ENCODE measurements at places on chromosomes 5 and 9.

DNA sequence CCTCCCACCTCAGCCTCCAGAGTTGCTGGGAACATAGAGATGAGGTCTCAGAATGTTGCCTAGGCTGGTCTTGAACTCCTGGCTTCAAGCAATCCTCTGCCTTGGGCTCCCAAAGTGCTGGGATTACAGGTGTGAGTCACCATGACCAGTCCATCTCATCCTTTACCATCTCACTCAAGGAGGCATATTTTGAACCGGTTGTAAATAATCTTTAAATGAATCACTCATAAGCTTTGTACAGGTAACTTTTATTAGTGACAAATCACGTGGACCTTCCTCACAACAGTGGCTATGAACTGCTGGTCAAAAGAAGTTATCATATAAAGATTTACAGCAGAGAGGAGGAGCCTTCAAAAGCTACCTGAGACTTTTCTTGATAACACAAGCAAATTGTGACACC lies 70.7 kb downstream of the RFK start:
- DNase-seq, result no peak

- DNase-seq, result no peak
Observed at GRCh38 chr5:31993165-31993961, 180.8 kb downstream of the GOLPH3 start.

DNA sequence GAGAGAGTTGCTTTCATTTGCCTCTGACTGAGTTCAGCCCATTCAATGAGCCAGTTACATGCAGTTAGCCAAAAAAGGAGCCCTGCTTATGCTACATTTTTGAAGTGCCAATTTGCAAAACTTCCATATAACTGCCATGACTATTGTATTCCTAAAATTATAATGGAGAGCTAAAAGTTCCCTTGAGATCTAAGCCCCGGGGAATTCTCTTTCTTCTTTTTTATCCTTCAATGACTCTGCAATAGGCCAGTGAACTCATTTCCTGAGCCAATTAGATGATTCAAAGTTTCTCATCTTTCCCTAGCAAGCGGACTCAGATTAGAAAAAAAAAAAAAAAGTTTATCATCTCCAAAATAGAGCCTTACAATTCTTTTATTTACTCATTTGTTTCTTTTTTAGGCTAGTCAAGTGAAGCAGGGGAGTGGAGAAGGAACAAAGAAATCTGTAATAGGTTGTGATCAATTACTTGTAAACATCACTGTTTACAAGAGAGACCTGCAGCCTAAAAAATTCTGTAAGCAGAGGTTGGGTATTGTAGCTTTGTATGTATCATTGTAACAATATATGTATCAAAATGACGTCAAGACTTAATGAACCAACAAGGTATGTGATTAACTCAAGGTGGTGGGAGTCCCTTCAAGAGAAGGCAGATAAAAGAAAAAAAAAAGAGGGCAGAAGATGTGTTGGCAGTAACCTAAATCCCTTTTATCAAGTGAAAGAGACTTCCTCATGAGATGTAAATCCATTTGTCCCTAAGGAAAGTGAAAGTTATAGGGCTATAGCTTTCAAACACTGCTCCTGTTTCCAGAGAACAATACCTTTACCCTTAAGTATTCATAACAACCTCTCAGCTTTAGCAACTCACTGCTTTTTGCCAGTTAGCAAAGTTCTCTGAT lies 48.7 kb upstream of the HOMER1 start:
- DNase-seq, result no peak

DNA sequence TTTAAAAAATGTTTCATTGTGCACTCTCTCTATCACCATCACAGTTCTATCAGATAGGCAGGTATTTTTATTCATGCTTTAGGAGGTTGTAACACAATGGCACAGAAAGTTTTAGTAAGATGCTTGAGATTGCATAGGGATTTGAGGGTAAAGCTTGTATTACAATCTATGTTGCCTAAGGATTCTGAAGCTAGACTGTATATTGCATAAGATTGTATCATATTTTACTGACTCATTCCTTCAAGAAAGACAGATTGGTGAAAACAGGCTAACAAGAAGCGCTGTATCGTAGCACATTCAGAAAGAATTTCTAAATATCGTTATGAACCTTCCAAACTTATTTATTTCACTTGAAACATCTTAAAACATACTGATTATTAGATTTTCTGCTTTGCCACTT lies 577.7 kb downstream of the EBF1 start:
- no peak for DNase-seq

DNA sequence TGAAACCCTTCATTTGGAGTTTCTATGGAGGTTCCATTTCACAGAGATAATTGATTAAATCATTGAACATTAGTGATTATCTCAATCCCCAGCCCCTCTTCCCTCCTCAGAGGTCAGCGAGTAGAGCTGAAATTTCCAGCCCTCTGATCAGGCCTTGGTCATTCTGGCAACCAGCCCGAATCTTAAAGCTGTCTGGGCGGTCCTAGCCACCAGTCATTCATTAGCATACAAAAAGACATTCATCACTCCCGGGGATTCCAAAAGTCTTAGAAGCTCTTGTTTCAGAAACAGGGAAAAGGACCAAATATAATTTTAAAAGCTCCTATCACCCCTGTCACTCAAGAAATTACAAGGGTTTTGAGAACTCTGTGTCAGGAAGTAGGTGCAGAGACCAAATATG lies 41.3 kb downstream of the ZNF474 start:
- no peak for DNase-seq

- DNase-seq, result no peak
Observed at GRCh38 chr5:62042007-62042406, 264.0 kb upstream of the KIF2A start.

- no peak for DNase-seq
Observed at GRCh38 chr5:12910641-12911040, 1006.4 kb upstream of the CTNND2 start.

GRCh38 chr9:84671586-84672521 lies 2.3 kb downstream of the NTRK2 start:
- DNase-seq, result no peak

DNA sequence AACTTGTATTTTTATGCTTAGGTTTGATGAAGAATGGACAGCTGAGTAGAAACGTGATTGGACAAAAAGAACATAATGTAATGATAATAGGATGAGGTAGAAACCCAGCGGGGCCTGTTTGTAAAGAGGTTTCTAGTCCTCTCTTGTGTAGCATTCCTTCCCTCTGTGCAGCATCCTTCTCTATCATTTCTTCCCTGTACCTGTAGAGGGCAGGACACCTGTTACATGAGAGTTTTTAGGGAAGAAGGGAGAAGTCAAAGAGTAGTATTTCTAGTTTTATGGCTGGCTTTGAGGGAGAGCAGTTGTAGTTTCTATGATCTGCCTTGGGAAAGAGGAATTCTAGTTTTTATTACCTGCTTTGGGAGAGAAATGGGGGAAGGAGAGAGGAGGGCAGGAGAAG lies 162.1 kb upstream of the FST start:
- DNase-seq, result no peak

- DNase-seq, result no peak
Observed at GRCh38 chr9:3342159-3342777, 183.5 kb downstream of the RFX3 start.

DNA sequence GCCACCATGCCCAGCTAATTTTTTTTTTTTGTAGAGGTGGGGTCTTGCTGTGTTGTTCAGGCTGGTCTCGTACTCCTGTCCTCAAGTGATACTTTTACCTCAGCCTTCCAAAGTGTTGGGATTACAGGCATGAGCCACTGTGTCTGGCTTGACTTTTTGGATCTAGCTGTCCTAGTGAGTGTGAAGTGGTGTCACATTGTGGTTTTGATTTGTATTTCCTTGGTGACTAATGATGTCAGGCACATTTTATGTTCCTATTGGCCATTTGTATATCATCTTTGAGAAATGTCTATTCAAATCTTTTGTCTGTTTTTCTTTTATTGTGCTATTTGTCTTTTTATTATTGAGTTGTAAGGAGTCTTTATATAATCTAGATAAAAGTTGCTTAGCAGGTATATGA lies 53.5 kb upstream of the MCCC2 start:
- DNase-seq, result no peak

Data from stimulated activated CD4-positive, alpha-beta T cell treated with anti-CD3 and anti-CD28 coated beads, Interleukin-1b, Interleukin-23, amount 100 ng/mL, for 1 hour (primary cell).